ENCODE measurements at places on chromosomes 11 and 22. TPM values are rescaled to one million over a fixed set of nuclear protein-coding genes. Genes with fewer than 3 reads are reported as not detected.

Gene HEPN1
- not detected for total RNA-seq

Gene YPEL4
- 1.4 TPM for total RNA-seq

Gene OR51B2
- total RNA-seq: not detected

Gene HORMAD2
- 24.2 TPM for total RNA-seq

Gene TSPO
- total RNA-seq: 92.5 TPM

Gene USP35
- 33.5 TPM for total RNA-seq

Gene PPP1CA
- 129 TPM for total RNA-seq

Gene ROBO4
- 5.7 TPM for total RNA-seq

Gene FAM180B
- total RNA-seq: not detected

Gene GLB1L3
- total RNA-seq: 21.3 TPM

Gene SMTNL1
- 0.47 TPM for total RNA-seq

Gene KRTAP5-7
- 0.94 TPM for total RNA-seq

Gene SCGB1D4
- total RNA-seq: 1.4 TPM

Gene PGAP2
- 40.5 TPM for total RNA-seq

DNA sequence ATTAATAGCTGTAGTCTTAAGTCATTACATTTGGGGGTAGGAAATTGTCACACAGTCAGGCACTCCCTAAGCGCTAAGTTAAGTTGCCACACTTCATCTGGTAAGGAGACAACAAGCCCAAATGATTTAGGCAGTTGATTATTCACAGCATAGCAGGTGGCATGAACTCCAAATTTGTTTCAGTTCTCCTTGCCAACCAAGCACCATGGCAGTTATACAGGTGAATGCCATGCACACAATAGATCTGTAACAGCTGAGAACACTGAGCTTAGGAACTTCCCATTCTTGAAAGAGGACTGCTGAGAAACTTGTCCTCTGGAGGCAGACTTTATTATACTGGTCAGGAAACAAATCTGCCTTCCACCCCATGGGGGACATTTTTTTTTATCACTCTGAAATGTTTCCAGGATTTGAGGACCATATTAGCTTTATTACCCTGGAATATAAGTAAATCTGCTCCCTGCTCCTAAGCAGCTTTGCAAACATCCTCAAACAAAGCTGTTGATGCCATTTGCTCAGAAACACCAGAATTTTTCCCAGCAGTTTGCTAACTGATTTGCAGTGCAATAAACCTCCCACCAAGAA, 5.1 kb upstream of the INTS4 start:
- no peaks in the 10 kb centered on the region for H3K36me3 ChIP-seq
- no peaks in the 10 kb centered on the region for H3K27me3 ChIP-seq
- H3K27ac ChIP-seq: no peak overlapping the region
- H3K4me3 ChIP-seq: no peak overlapping the region
- no peak for DNase-seq

- DNase-seq: peak; percentile 50
- H3K4me3 ChIP-seq: peak overlapping the region; percentile 27
- no peaks in the 10 kb centered on the region for H3K27me3 ChIP-seq
- H3K4me1 ChIP-seq: no peaks in the 10 kb centered on the region
Measured at GRCh38 chr11:65204646-65205601, 23.2 kb downstream of the CAPN1 start.

GRCh38 chr11:2767801-2768200, 68.0 kb upstream of the KCNQ1OT1 start:
- no peaks in the 10 kb centered on the region for H3K27me3 ChIP-seq
- no peak for DNase-seq
- H3K27ac ChIP-seq: no peak overlapping the region
- H3K4me3 ChIP-seq: no peak overlapping the region
- no peaks in the 10 kb centered on the region for H3K4me1 ChIP-seq

GRCh38 chr11:13465909-13466371, 2.9 kb upstream of the BTBD10 start:
- H3K4me1 ChIP-seq: peaks cover 6% of the 10 kb centered on the region
- no peak overlapping the region for H3K27ac ChIP-seq
- no peaks in the 10 kb centered on the region for H3K27me3 ChIP-seq
- no peak for DNase-seq
- no peak overlapping the region for H3K4me3 ChIP-seq

GRCh38 chr22:35526333-35526979, 14.2 kb upstream of the RASD2 start:
- no peak overlapping the region for H3K27ac ChIP-seq
- H3K27me3 ChIP-seq: no peaks in the 10 kb centered on the region
- peaks cover 3% of the 10 kb centered on the region for H3K4me1 ChIP-seq
- no peaks in the 10 kb centered on the region for H3K36me3 ChIP-seq

DNA sequence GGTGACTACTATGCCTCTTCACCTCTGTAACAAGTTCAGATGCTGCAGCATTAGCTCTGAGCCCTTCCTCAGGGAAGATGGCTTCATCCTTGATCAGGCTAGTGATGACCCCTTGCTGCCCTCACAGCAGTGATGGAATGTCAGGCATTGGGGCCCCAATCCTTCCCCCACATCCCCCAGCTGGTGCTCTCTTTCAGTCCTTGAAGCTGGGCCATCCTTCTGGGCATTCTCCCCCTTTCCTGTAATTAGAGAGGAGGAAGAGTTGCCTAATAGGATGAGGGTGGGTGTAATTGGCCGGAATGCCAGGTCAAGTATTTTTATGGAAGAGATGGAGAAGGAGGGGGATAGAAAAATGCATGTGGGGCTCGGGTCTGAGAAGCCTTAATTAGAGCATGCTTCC, 62.6 kb downstream of the TRAF6 start:
- no peaks in the 10 kb centered on the region for H3K27me3 ChIP-seq
- no peak for DNase-seq
- H3K4me3 ChIP-seq: no peak overlapping the region
- peaks cover 15% of the 10 kb centered on the region for H3K4me1 ChIP-seq
- H3K36me3 ChIP-seq: no peaks in the 10 kb centered on the region

GRCh38 chr11:73143126-73143838, 1.2 kb upstream of the FCHSD2 start:
- H3K36me3 ChIP-seq: no peaks in the 10 kb centered on the region
- peak overlapping the region; percentile 98 for H3K27ac ChIP-seq
- H3K4me3 ChIP-seq: peak overlapping the region; percentile 86
- H3K4me1 ChIP-seq: peaks cover 20% of the 10 kb centered on the region
- H3K27me3 ChIP-seq: no peaks in the 10 kb centered on the region

DNA sequence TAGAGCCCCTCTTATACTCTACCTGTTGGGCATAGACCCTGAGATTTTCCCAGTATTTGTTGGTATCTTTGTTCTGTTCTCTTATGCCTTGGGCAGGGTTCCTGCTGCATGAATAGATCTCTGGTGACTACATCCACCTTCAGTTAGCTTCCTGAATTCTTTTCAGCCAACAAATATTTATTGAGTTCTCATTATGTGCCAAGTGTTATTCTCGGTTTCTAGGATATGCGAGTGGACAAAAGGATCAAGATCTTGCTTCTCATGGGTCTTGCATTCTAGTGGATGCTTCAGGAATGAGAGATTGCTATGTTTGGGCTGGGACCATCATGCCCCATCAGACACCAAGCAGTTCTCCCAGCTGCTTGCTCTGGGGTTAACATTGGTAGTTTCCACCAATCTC, 340.0 kb downstream of the METTL15 start:
- H3K27ac ChIP-seq: no peak overlapping the region
- no peaks in the 10 kb centered on the region for H3K36me3 ChIP-seq

DNA sequence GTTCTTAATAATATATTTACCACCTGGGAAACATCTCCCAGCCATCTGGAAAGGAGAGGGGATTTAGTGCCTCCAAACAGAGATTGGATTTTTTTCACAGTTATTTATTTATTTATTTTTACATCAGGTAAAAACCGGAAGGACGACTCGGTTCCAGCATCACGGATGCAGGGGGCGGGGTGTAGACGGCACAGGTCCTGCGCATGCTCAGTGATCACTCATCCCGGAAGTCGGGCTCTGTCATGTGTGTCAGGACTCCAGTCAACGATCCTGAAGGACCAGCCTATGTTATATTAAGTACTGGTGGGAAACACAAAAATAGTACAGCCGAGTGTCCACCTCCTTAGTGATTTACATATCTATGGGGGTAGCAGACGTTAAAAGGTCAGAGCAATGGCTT, 467.6 kb downstream of the NTM start:
- no peaks in the 10 kb centered on the region for H3K4me1 ChIP-seq
- peak overlapping the region; percentile 15 for H3K4me3 ChIP-seq
- peak; percentile 69 for DNase-seq
- no peak overlapping the region for H3K27ac ChIP-seq
- no peaks in the 10 kb centered on the region for H3K27me3 ChIP-seq

DNA sequence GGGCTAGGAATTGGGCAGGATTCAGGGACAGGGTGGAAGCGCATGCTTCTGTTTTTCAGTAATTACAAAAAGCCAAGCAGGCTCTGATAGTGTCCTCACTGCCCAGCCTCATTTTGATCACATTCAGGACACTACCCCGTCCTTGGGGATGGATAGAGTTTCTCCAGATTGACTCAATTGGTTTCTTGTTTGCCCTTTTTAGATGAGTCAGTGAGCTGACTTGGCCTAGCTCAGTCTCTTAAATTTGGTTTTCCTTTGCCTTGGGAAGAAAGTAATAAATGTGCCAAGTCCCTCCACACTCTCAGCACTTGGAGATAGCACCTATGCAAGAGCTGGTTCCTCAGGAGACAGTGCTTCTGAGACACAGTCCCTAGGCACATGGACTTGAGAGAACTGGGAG, 25.5 kb downstream of the DKK3 start:
- no peak overlapping the region for H3K4me3 ChIP-seq
- H3K27me3 ChIP-seq: no peaks in the 10 kb centered on the region
- DNase-seq: no peak
- H3K36me3 ChIP-seq: no peaks in the 10 kb centered on the region
- no peak overlapping the region for H3K27ac ChIP-seq

- H3K4me3 ChIP-seq: no peak overlapping the region
- no peaks in the 10 kb centered on the region for H3K4me1 ChIP-seq
- no peak for DNase-seq
- no peaks in the 10 kb centered on the region for H3K36me3 ChIP-seq
- no peaks in the 10 kb centered on the region for H3K27me3 ChIP-seq
Measured at GRCh38 chr11:129974237-129974636, 28.4 kb downstream of the PRDM10 start.

- H3K4me1 ChIP-seq: peaks cover 23% of the 10 kb centered on the region
- peak; percentile 82 for DNase-seq
- no peaks in the 10 kb centered on the region for H3K36me3 ChIP-seq
Measured at GRCh38 chr11:45089251-45089650, 57.2 kb upstream of the PRDM11 start.

DNA sequence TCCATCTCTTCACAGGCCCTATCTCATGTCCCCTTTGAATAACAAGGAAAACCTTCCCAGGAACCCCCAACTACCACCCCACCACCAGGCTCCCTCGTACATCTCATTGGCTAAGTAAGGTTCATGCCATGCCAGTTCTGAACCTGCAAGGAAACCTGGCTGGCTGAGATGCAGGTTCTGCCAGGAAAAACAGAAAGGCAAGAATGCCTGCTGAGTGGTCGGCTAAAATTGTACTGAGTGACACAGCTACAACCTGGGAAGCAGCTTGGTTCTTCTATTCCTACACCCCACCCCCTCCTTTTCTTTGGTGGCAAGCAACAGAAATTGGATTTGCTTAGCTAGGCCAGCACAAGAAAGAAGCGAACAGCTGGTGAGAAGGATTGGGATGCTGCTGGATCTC, 36.1 kb upstream of the TSPAN18 start:
- H3K4me1 ChIP-seq: no peaks in the 10 kb centered on the region
- H3K4me3 ChIP-seq: no peak overlapping the region
- no peak for DNase-seq
- H3K27me3 ChIP-seq: no peaks in the 10 kb centered on the region

- H3K4me3 ChIP-seq: no peak overlapping the region
- no peak overlapping the region for H3K27ac ChIP-seq
- no peaks in the 10 kb centered on the region for H3K4me1 ChIP-seq
- H3K36me3 ChIP-seq: no peaks in the 10 kb centered on the region
- no peaks in the 10 kb centered on the region for H3K27me3 ChIP-seq
- DNase-seq: no peak
Measured at GRCh38 chr22:35575116-35575748, 34.6 kb downstream of the RASD2 start.

GRCh38 chr11:76559346-76559745, 111.2 kb downstream of the LRRC32 start:
- no peaks in the 10 kb centered on the region for H3K27me3 ChIP-seq
- H3K36me3 ChIP-seq: no peaks in the 10 kb centered on the region
- no peak overlapping the region for H3K4me3 ChIP-seq
- no peak overlapping the region for H3K27ac ChIP-seq
- DNase-seq: no peak
- H3K4me1 ChIP-seq: no peaks in the 10 kb centered on the region

DNA sequence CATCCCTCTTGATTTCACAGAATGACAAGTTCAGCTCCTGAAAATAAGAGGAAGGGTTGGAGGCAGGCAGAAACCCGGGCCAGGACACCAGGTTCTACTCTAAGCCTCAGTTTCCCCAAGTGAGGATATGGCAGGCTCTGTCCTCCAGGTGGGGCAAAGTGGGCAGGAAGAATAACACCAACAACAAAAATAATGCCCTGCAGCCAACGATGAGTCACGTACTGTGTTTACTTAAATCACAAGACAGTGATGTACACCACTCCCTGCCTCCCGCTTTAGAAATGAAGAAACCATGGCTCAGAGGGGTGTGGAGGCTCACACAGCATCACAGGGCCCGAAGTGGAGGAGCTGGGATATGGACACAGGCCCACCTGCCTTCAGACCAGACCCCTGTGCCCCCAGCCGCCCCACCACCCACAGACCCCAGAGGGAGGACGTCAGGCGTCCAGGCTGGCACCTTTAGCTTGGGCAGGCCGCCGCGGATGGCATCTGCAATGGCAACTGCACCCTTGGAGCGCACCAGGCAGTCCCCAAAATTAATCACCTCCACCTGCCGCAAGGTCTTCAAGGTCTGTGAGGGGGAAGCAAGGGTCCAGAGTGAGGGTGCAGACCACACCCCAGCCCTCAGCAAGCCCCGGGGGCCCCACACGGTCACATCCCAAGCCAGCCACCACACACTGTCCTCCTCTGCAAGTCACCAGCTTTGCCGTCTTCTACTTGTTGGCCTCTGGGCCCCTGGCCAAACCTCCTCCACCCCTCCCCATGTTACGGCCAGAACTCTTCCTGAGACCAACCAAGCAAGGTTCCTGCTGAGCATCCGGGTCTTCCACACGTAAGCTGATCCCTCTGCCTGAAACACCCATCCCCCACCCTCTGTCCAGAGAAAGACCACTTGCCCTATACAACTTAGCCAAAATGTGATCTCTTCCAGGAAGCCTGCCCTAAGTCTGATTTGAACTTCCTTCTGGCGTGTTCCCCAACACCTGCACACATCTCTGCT, 15.8 kb upstream of the CHADL start:
- no peaks in the 10 kb centered on the region for H3K36me3 ChIP-seq
- H3K27me3 ChIP-seq: no peaks in the 10 kb centered on the region
- H3K4me1 ChIP-seq: no peaks in the 10 kb centered on the region
- no peak for DNase-seq

GRCh38 chr11:16367252-16367651, 10.9 kb upstream of the SOX6 start:
- H3K4me1 ChIP-seq: no peaks in the 10 kb centered on the region
- H3K36me3 ChIP-seq: no peaks in the 10 kb centered on the region
- H3K27me3 ChIP-seq: no peaks in the 10 kb centered on the region
- no peak for DNase-seq
- no peak overlapping the region for H3K4me3 ChIP-seq
